ENCODE measurements at places on chromosomes 11 and 22.

GRCh38 chr11:95267601-95268213 lies 36.7 kb upstream of the SESN3 start:
- no peak for DNase-seq

GRCh38 chr22:18075720-18076497 lies 1.9 kb upstream of the PEX26 start:
- peak; percentile 82 for DNase-seq

DNA sequence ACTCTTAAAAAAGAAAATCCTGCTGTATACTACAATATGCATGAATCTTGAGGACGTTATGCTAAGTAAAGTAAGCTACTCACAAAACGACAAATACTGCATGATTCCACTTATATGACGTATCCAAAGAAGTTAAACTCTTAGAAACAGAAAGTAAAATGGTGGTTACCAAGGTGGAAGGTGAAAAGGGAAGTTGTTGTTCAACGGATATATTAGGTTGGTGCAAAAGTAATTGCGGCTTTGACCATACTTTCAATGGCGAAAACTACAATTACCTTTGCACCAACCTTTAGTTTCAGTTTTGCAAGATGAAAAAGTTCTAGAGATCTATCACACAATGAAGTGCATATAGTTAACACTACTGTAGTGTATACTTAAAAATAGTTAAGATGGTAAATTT lies 101.8 kb downstream of the FAM168A start:
- DNase-seq = no peak

GRCh38 chr11:110430267-110431050 lies 711 bp downstream of the FDX1 start:
- DNase-seq = no peak

DNA sequence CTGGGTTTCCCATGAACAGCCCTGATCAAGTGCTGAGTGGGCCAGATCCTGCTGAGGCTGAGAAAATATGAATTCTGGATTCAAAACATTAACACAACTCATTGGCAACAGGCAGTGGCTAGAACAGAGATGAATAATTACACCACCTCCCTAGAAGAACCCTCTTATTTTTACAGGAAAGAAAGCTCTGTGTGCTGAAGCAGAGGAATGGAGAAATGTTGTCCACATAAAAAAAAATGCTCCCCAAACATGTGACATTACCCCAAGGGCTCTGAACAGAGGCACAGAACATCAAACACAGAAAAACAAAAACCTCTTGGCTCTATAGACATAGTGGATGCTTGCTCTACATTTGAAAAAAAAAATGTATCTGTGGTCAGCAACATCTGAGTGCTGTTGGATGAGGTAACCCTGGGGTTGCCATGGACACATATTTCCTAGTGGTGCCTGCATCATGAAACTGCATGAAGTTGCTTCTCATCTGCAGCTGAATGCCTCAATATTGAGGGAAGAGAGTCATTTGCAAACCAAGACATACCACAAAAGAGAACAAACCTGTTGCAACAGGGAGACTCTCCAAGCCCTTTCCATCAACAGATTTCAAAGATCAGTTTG lies 98.8 kb downstream of the SNX19 start:
- no peak for DNase-seq

GRCh38 chr11:123351375-123351774 lies 78.7 kb upstream of the GRAMD1B start:
- DNase-seq = no peak

DNA sequence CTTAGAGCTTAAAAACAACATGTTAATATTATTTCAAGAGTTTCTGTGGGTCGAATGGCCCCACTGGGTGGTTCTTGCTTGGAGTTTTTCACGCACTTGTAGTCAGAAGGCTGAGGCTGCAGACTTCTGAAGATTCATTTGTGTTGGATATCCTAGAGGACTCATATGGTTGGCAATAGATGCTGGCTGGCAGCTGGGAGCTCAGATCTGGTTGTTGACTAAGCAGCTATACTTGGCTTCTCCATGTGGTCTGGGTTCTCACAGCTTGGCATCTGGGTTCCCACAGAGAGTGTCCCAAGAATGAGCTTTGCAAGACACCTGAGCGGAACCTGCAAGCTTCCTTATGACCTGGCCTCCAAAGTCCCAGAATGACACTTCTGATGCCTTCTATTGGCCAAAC lies 163.9 kb upstream of the ZC3H12C start:
- DNase-seq = no peak

GRCh38 chr11:2198621-2199365 lies 27.2 kb upstream of the TH start:
- no peak for DNase-seq

GRCh38 chr11:3982431-3982830 lies 112.2 kb upstream of the RRM1 start:
- no peak for DNase-seq

DNA sequence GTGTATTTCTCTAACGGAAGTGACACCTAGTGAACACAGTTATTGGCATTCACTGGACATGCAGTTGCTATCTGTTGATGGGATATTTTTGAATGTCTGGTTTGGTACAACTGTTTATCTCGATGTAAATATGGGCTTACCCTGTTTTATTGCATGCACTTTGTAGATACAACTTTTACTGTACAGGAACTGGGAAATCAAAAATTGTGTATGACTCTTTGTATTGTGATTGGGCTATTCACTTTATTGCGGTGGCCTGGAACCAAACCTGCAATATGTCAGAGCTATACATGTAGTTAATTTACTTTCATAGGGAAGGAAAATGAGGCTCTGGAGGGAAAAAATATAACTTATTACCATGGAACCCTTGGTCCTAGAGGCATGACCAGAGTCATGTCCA lies 380.7 kb upstream of the KIRREL3 start:
- no peak for DNase-seq

GRCh38 chr22:39731481-39731880 lies 160.9 kb downstream of the CACNA1I start:
- DNase-seq = no peak

GRCh38 chr11:92253421-92253820 lies 28.8 kb downstream of the FAT3 start:
- no peak for DNase-seq

DNA sequence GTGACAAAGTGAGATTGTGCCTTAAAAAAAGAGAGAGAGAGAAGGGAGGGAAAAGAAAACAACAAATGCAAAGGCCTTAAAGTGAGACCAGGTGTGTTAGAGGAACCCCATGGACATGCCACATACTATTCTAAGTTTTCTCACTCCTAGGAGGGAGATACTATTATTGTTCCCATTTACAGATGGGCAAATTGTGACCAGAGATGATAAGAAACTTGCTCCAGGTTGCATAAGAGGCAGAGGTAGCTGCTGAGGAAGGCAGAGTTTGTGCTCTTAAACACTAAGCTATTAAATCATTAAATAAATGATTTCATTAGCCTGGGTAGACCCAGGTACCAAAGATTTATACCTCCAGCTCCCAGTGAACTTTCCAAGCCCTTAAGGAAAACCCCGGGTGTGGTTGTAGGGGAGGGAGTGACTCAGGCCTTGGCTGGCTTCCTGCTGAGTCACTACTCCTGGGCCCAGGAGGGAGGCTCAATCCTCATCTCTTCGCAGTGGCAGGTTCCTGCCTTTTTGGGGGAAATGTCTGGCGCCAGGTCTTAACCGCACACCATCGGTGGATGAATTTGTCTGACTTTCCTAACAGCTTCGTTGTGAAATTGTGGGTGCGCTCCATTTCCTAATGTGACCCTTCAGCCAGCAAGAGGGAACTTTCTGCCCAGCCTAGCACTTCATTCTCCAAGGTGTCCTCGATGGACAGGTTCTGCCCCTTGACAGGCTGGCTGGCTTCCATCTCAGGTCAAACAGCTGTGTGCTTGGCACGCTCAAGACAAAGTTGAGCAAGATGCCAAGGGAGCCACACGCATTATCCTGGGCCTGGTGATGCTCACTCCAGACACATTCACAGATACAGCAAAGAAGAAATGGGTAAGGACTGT lies 33.4 kb upstream of the PTPRJ start:
- DNase-seq = peak; percentile 80

GRCh38 chr22:29690476-29690875 lies 29.3 kb upstream of the CABP7 start:
- DNase-seq = no peak

- DNase-seq = no peak
Measured at GRCh38 chr11:106463796-106464201, 386.3 kb downstream of the AASDHPPT start.

- no peak for DNase-seq
Measured at GRCh38 chr11:120401506-120401905, 65.3 kb downstream of the ARHGEF12 start.

DNA sequence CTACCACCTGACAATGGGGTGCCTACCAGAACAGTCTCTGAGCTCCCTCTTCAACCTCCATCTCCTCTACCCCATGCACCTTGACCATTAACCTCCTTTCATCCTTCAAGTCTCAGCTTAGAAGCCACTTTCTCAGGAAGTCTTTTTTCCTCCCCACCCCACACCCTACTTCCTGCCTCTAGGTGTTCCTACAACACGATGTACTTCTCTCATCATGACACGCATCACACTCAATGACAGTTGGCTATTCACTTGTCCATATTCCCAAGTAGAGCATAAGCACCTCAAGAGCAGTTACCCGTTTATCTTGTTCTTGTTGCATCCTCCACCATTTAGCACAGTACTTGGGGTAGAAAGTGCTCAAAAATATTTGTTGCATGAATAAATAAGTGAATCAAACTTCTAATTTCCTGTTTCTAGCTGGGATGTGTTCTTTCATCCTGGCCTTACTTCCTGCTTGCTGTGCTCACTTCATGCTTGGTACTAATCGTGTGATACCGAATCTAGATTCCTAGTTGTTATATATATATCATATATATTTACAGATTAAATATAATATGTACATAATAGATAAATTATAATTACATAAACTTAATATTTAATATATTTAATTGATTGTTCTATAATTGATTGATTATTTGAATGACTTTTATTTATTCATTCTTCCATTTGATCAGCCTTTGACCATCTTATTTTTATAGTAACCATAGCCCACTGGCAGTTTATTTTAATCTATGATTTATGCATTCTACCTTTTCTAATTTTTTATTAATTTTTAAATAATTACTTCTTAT lies 177.5 kb upstream of the TMEM45B start:
- DNase-seq = no peak

GRCh38 chr11:36510594-36510942 lies 496 bp upstream of the TRAF6 start:
- no peak for DNase-seq

- no peak for DNase-seq
Measured at GRCh38 chr11:116885951-116886655, 48.7 kb upstream of the APOA1 start.

DNA sequence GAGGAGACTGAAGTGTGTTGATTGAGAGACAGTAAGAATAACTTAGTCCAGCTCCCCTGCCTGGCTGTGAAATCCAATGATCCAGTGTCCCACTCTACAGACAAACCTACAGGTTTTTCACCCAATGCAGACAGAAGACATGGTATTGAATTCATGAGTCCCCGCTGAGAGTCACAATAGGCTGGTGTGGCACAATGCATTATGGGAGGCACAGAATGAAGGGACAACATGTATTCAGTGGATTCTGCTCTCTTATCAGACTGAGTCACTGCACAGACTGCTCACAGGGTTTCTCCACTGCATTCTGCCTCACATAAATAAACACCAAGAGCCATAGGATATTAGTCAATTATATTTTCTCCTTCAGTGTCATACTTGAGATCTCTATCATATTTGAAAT lies 55.2 kb upstream of the TOP3B start:
- DNase-seq = peak; percentile 9

GRCh38 chr22:42461511-42461910 lies 29.3 kb upstream of the NFAM1 start:
- DNase-seq = no peak

DNA sequence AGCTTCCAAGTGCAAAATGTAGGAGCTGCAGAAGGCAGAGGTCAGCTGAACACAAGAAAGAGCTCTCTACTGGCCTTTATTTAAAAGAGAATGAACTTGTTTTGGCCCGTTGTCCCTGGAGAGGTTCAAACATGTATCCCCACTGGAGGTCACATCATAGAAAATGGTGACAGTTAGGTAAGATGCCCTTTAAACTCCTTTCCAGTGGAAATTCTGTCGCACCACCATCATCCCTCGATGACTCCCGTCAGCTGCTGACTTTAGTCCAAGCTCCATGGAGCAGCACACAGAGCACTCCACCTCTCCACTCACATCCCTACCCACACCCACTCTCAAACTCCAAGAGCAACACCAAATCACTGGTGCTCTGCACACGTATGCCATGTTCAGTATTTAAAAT lies 15.2 kb upstream of the P4HA3 start:
- DNase-seq = no peak

DNA sequence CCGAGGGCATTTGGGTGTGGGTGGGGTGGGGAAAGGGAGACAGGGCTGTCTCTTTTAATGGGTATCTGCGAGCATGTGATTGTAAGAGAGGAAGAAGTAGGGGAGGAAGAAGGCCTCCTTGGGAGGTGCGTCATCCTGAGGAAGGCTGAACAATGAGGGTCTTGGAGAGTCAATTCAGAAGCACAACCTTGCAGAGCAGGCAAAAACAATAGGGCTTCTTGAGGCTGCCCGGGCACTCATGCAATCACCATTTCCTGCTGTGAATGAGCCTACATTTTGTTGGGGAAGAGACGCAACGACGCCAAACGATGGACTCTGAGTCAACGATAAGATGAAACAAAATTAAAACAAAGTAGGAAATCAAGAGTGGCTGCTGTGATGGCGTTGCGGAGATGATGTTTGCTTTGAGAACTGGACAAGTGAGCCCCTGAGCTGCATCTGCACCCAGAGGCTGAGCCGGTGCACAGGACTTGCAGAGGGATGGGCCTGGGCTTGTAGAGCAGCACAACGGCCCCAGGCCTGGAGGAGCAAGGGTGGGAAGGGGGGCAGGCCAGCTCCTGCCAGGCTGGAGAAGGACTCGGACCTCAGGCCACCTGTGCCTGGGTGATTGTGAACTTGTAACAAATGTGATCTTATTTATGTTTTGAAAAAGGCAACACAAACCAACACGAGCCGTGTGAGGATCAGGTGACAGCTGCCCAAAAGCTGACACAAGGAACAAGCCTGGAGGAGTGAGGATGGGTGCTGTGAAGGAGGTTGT lies 92.3 kb upstream of the B3GAT1 start:
- DNase-seq = no peak

DNA sequence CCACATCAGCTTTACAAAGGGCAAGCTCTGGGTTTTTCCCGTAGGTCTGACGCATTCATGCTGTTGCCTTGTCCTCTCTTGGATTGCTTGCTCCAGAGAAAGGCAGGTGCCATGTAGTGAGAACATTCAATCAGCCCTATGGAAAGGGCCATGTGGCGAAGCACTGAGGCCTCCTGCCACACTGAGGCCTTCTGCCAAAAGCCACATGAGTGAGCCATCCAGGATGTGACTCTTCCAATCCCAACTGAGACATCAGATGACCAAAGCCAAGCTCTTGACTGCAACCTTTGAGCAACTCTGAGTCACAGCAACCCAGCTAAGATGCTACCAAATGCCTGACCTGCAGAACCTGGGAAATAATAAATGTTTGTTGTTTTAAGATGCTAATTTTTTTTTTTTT lies 9.0 kb upstream of the PANX3 start:
- no peak for DNase-seq

DNA sequence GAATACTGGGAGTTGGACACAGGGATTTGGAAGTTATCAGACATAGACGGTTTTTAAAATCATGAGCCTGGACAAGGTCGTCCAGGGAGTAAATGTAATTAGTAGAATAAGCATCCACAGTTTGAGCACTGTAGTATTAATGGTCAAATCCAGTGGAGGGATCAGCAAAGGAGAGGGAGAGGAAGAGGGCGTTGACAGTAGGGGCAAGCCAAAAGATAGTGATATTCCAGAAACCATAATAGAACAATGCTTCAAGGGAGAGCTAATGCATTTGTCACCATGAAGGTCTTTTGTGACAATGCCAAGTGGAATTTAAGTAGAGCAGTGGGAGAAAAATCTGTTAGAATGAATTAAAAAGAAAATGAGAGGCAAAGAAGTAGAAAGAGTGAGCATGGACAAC lies 68.9 kb upstream of the SLC5A12 start:
- no peak for DNase-seq
